Activated naive CD8-positive, alpha-beta T cell treated with anti-CD3 and anti-CD28 coated beads, Interleukin-2, amount 10 ng/mL, durations not matched to agents 7 days and 5 days (primary cell): ENCODE measurements at places on chromosomes 5 and 9.

DNA sequence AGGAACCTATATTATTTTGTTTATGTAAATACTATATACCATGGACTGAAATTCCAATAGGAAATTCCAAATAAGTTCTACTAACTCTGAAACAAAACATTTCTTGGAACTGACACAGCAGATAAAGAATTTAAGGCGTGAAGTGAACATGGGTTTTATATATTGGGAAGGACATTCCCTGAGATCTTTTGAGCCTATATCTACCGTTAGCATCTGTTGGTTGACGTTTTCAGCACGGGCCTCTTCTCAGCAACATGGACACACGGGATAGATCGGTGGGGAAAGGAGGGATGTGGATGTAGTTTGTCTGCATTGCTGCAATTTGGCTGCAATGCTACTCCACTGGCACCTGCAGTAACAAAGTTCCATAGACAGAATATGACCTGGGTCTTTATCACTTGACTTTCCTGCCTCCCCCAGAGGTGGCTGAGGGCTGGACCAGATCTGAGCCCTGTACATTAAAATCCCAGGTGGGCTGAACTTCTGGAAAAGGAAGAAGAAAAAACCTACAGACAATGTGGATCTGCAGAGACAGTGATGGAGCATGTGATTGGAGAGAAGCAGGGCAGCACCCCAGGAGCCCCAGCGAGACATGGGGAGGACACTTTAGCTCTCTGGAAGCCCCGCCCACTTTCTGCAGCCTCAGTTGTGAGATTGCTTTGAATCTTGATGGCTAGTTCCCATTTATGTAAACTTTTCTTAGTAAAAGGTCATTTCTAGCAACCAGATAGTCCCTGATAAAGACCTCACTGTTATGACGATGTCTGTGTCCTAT is 91.2 kb upstream of the CPEB4 start:
- DNase-seq = no peak

DNA sequence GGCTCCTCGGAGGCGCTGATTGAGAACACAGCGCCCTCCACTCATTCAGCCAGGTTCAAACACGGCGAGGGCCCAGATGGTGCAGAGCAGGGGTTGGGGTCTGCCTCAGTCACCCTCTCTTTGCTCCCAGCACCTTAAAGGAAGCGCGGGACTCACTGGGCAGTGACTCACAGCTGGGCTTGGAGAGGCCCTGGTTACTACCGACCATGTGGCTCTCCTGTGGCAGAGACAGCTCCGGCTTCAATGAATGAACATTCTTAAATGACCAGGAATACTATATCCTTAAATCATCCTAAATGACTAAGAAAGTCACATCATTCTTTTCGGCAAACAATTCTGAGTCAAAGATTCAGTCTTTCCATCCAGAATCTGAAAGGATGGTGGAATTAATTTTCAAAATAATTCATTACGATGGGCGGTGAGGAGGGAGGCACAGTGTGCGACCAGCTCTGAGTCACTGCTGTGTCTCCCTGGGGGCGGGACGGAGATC is 1.6 kb upstream of the INPP5E start:
- no peak for DNase-seq

DNA sequence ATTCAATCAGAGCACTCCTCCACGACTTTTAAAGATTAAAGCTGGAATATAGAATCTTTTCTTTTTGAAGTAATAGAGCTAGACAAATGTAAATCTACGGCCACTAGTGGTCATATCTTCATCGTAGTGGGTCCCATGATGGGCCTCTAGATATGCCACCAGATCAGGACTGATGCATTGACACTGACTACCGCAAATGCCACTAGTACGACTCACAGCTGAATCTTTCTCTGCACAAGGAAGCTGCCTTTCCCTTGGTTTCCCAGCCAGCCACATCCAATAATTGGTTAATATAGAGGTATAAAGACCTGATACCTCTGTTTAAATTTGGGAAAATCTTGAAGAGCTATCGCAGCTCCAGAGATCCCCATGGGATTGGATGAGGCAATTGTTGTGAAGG is 37.8 kb upstream of the ADRB2 start:
- DNase-seq = no peak

- no peak for DNase-seq
Measured at GRCh38 chr5:39119404-39120051, 45.3 kb upstream of the RICTOR start.

- no peak for DNase-seq
Measured at GRCh38 chr5:30413540-30413939, 779.9 kb upstream of the CDH6 start.

GRCh38 chr5:148202531-148203203 is at the start of gene SPINK6:
TSS of gene SPINK6 (plus strand) at chr5:148203042. CDS start at chr5:148203097, 55 bp downstream.
- DNase-seq = no peak

GRCh38 chr5:121009058-121009457 is 545.0 kb downstream of the PRR16 start:
- DNase-seq = no peak

DNA sequence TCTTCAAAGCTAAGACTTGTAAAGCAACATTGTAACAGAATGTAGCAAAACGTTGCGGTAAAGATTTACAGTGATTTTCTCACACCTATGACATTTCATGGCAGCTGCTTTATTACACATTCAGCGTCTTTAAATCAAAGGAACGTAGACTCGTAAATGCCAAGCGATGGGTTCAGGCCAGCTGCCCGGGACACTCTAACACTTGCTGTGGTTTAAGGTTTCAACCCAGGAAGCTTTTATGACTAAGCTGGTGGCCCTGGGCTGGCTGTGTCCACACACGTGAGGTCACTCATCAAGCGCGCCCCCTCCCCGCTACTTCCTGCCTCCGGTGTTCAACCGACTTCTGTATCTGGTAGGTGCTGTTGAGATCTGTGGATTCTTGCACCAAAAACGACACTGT is 2.5 kb downstream of the SLC6A18 start:
- no peak for DNase-seq

- no peak for DNase-seq
Measured at GRCh38 chr5:130714200-130714599, 450.9 kb downstream of the HINT1 start.

- DNase-seq = no peak
Measured at GRCh38 chr9:88828018-88828417, 163.2 kb upstream of the S1PR3 start.

DNA sequence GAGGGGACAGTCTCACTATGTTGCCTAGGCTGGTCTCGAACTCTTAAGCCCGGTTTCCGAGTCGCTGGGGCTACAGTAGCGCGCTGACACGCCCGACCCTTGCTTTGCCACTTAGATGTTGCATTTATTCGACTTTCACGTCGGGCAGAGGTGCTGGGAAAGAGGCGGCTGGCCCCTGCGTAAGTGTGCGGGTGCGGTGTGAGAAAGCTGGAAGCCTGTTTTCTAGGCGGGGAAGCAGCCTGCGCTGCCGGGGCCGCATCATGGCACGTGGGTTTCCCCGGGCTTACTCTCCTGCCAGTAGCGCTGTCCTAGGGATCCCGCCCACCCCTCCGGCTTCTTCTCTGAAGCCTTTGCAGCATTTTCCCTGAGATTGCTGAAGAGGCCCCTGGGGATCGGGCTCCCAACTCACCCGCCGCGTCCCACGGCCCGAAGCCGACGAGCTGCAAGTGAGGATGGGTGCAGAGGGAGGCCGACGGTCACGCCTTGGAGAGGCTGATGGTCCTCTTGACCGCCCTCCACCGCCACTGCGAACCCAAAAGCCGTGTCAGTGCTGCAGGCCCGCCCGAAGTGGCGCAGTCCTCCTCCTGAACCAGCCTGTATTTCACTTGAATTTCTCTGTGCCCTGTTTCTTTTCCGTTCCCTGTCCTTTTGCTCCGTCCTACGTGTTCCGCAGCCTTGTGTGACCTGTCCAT is 5.8 kb upstream of the TRIM41 start:
- peak; percentile 73 for DNase-seq
